ENCODE measurements at places on chromosomes 7 and 10.

DNA sequence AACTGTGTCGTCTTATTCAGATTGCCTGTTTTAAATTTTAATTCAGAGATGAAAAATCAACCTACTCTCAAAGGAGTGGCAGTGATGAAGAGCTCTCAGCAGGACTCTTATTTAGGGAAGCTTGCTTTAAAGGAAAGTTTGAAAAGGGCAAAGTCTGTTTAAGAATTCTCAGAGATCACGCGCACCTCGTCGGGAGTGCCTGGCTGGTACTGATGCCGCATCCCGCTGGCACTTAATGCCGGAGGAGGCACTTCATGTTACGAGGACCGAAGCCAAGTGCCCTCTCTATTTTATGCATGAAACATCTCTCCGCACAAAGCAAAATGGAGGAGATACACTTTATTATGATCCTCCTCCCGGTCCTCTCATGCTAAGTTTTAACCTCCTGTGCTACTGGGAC lies 71.1 kb upstream of the INSYN2A start:
- DNase-seq, result no peak

GRCh38 chr10:133258066-133258817 lies 18.4 kb downstream of the ADAM8 start:
- DNase-seq, result no peak

- DNase-seq, result no peak
These were observed 51.4 kb upstream of the EGFR start for GRCh38 chr7:54967377-54967776.

- no peak for DNase-seq
These were observed 292.3 kb upstream of the PITRM1 start for GRCh38 chr10:3464760-3465405.

- DNase-seq, result no peak
These were observed 237.2 kb downstream of the GLI3 start for GRCh38 chr7:41999736-42000283.

DNA sequence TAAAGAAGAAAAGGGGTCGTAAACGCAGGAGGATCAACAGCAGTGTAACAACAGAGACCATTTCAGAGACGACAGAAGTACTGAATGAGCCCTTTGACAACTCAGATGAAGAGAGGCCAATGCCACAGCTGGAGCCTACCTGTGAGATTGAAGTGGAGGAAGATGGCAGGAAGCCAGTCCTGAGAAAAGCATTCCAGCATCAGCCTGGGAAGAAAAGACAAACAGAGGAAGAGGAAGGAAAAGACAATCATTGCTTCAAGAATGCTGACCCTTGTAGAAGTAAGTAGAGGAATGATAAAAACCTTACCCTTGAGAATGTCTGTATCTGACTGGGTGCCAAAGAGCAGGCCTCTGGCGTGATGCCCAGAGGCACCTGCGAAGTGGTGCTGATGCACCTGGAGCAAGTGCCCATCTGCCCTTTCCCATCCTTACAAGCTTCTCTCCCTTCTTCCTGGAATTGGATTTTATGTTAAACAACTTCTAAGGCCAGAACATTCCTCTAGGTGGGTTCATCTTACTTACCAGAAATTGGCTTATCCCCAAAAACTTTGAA lies 86.4 kb upstream of the SAMD8 start:
- no peak for DNase-seq

GRCh38 chr10:7513936-7514335 lies 103.1 kb upstream of the SFMBT2 start:
- no peak for DNase-seq

DNA sequence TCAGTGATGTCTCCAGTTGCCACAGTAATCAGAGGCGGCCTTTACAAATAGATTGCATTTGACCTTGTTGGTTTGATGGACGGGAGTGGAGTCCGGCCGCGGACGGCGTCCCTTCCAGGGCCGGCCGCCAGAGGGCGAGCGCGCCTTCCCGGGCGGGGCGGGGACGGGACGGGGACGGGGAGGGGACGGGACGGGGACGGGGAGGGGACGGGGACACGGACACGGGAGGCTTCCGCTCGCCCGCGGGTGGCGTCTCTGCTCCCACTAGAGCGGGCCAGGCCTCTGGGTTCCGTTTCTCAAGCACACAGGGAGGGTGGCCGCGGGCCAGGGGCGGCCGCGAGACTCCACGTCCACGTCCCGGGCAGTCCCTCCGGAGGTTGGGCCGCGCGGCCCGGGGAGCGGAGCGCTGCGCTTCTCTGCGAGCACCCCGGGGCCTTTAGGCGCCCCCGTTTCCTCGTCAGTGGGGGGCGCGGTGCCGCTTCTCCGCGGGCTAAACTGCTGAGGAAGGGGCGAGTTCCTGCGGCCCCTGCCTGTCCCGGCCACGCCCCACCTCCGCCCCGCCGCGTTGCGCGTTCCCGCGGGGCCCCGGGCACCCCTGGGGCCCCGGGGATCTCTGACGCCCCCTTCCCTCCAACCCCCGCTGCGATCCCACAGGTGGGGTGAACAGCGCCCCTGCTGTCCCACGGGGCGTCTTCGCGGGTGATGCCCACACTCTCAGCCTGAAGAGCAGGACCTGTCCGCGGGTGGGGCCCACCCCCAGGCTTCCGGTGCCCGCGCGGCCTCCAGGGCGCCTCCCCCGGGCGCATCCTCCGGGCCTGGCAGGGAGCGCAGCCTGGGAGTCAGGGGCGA lies 84.2 kb upstream of the MKI67 start:
- DNase-seq, result peak; percentile 71

GRCh38 chr7:113026941-113027340 lies 59.7 kb downstream of the GPR85 start:
- DNase-seq, result no peak

DNA sequence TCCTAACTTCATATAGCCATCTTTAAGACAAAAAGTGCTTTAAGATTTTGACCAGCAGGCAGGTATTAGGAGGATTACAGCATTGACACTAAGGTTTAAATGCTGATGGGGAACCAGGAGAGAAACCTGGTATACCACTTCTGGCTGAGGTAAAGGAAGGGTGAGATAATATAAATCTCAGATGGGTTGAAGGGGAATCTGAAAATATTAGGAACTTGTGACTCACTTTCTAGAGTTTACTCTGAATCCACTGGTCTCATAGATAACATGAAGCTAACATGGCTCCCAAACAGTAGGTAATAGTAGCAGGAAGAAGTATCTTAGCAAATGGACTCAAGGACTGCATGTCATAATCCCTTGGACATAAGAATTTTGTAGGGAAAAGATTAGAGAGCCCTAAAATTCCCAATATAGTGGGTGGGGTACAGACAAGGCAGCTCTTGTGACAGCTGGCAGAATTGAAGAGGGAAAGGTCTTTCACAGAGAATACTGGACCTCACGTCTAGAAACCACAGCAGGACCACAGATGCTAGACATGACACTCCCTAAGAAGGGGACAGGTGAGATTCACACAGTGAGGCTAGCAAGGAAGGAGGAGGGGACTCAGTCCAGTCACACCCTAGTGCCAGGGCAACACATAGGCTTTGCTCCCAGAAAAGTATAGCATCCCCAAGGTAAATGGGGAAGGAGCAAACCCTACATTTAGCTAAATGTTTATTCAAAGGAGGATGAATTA lies 3.5 kb downstream of the PTTG1IP2 start:
- no peak for DNase-seq

GRCh38 chr7:6512892-6513291 lies 38.4 kb downstream of the GRID2IP start:
- no peak for DNase-seq

GRCh38 chr7:44195889-44196288 lies 4.9 kb upstream of the YKT6 start:
- DNase-seq, result no peak

DNA sequence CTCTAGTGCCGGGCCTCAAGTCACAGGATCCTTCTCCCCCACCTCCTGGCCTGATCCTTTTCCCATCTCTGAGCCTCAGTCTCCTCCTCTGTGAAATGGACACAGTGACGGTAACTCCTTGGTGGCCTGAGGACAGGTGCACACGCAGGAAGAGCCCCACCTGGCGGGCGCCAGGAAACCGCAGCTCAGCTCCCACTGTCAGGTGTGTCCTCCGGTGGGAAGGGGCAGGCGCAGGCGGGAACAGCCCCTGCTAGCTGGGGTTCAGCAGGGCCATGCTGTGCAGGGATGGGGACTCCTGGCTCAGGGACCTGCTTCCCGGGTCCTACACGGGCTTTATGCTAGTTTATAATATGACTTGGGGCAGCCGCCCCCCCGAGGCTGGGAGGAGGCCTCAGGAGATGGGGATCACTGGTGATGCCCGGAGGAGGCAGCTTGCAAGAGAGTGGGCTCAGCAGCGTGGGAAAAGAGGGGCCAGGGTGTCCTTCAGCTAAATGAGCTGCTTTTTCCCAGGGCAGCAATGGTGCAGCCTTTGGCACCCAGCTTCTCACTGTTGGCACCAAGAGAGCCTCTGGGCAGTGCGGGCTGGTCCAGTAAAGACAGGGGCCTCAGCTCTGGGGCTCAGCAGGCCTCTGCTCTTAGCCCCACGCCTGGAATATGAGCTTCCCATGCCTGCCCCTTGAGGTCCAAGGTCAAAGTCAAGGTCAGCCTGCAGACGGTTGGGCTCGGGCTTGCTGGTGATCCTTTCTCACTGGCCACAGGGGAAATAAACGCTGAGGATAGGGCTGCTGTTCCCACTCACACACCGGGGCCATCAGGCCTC lies 68.0 kb upstream of the FAM20C start:
- DNase-seq, result no peak

DNA sequence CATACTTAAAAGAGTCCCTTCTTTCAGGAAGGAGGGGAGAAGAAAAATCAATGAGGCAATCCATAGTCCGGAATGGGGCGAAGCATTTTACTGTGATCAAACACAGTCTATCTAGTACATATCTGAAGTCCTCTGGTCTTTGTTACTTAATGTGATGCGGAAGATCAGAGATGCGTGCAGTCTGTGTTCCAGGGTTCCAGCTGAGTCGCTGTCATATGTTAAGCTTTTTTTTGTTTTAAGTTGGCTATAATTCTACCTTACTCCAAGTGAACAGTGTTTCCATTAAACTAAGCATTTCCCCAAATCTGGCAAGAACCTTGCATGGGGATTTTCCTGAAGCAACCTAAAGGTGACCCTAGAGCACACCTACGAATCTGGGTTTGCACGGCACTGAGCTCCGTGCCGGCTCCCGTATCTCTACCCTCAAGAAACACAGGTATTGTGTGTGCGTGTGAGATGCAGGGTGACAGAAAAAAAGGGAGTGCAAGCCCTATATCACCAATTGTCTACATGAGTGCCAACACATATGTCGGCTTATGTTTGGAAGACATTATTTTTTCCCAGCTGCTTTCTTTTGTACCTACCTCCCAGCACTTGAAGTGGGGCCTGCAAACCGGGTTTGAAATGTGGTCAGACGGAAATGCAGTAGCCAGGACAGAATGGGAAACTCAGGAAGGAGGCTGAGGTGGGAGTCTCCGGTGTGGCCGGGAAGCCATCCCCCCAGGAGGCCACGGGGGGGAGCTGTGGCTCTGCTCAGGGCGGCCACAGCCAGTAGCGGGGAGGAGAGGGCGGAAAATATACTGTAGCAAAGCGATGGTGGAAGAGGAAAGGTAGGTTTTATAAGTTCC lies 435.8 kb upstream of the MGMT start:
- peak; percentile 20 for DNase-seq

- DNase-seq, result no peak
These were observed 236.9 kb downstream of the KLF6 start for GRCh38 chr10:3548076-3548475.

- no peak for DNase-seq
These were observed 52.8 kb upstream of the ZPBP start for GRCh38 chr7:50145801-50146338.

- no peak for DNase-seq
These were observed 154.7 kb upstream of the KAT6B start for GRCh38 chr10:74671716-74672115.

DNA sequence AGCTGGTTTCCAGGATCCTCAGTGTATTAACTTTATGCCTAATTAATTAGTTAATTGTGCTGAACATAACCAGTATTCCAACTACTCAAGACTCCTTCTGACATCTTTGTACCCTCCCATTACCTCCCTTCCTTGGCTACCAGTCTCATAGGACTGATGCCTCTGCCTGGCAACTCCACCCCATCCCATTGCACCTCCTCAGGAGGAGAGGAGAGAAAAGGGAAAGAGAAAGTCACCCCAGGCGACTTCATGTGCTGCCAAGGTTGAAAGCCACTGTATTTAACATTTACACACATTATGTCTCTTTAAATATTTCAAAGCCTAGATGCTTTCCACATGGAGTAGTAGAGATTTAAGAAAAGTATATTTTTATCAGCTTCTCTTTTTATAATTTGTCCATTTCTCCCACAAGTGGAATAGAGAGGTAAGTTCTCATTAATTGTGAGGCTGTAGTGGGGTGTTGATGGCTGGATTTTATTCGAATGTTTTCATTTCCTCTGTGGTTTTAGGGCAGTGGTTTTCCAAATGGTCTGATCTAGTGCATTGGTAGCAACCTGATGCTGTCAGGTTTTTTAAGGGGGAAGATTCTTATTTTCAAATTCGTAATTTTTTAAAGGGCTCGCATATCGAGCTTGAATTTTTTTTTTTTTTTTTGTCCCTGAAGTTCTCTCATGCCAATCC lies 148.0 kb downstream of the BICC1 start:
- no peak for DNase-seq

DNA sequence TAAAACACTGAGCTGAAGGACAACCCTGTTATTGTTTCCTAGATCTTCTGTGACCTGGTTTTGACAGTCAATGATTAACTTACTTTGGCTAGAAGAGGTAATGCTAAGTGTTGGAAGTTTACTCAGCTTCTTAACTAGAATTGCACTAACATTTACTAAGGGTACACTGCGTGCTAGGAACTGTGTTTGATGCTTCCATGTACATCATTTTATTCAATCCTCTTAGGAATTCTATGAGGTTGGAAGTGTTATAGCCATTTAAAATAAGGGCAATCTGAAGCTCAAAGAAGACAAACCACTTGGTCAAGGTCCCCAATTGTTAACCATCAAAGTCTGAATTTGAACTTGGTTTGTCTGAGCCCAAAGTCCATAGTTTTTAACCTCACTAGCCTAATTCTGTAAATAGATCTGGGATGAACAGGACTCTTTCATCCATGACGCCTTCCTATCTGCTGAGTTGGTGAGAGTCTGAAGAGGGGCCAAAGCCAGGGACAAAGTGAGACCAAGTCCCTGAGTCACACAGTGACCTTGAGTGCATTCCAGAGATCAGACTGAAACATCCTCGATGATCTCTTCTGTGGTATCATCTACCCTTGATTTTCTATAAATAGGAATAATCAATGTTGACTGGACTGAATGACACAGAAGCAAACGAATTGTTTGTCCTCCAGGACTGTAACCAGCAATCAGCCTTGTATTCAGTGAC lies 29.2 kb upstream of the ZNRF2 start:
- DNase-seq, result no peak

All from stimulated activated CD4-positive, alpha-beta T cell treated with anti-CD3 and anti-CD28 coated beads, Interleukin-15, amount 100 ng/mL, for 48 hours (primary cell).